ENCODE measurements at places on chromosomes 3 and 15.
A peak's percentile ranks its signal among the peaks of the same experiment; 100 is the strongest.

DNA sequence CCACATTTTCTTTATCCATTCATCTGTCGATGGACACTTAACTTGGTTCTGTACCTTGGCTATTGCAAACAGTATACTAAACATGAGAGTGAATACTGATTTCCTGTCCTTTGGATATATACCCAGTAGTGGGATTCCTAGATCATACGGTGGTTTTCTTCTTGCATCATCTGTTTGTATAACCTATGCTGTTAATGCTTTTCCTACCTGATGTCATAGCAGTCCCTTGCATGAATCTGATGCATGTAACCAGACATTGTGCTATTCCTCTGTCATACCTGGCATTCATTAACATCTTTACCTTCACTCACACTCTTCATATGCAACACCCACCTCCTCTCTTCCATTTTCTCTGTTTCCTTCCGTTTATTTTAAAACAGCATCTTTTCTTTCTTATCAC, 185.2 kb downstream of the KLHL25 start:
- DNase-seq, result no peak

DNA sequence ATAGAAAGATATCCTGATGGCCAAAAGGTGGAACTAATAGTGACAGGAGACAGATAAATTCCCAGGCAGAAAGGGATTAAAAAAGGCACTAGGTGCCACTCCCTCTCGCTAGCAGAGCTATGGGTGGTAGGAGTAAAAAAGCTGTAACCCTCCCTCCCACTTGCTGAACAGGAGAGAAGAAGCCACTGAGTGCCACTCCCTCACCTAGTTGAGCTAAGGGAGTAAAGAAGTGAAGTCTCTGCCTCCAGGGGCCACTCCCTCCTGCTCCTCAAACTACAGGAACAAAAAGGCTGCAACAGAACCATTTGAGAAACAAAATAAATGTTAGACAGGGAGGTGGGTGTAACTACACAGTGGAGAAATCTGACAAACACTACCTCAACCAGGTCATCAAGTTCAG, 276.2 kb upstream of the EPHA6 start:
- DNase-seq, result no peak

GRCh38 chr15:52923626-52924025, 133.5 kb upstream of the ONECUT1 start:
- DNase-seq, result no peak

DNA sequence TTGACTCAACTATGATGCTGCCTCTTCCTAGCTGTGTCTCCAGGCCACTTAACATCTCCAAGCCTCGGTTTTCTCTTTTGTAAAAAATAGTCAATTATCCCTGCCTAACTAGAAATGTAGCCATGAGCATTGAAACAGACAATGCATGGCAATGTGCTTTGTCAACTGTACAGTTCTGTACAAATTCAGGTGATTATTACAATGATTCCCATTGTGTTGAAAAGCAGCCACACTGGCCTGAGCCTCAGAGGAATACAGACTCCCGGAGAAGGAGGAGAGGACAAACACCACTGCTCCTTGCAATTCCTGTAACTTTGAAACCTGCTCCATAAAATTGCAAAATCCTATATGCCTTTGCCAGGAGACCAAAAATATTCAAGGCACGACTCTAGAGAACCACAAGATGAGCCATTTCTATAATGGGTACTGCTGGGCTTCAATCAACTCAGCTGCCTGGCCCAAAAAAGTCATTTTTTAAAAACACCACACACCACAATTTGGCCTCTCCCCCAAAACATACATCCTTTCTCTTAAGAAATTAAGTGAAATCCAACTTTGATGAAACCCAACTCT, 28.6 kb downstream of the DAPK2 start:
- DNase-seq, result no peak

GRCh38 chr15:35886765-35887164, 340.8 kb upstream of the DPH6 start:
- DNase-seq, result no peak

DNA sequence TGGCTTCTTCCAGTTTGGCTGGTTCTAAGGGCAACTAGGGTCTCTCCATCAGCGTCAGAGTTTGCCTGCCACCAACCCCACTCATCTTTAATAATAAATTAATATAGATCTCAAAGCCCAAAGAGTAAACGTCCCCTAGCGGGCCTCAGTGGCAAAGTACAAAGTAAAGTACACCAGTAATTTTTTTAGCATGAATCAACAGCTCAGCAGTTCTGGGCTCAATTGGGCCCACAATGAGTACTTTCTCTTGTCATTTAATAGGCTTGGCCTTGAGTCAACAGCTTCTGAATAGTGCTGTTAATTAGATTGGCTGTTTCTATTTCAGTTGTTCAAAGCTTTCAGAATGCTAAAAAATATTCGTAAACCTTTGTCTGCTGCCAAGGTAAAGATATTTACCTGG, 89.0 kb upstream of the PFN2 start:
- no peak for DNase-seq

DNA sequence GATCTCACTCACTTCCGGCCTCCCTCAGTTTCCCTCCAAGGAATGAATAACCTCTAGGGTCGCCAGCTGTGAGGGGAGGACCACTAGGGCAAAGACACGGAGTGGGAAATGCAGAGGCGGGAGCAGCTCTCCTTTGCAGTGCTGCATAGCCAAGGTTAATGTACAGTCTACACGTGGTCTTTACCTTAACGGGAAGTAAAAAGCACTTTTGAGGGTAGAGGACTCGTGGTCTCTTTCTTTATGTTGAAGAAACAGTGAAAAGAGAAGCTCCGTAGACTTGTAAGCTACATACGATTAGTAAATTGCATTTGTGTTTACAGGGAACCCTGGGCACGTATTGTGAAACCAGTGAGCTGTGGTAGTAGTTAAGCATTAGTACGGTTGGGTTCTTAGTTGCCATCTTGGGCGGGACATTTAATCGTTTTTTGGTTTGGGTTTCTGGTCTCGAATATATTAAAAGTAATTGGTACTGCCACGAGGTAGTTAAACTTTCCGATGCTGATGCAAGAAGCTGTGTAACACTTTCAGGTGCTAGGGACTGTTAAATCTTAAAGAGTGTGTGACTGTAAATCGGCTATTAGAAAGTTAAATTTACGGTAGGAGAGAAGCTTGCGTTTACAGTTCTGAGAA, 828 bp downstream of the U2SURP start:
- no peak for DNase-seq

GRCh38 chr3:150775001-150775599, 12.1 kb upstream of the SIAH2 start:
- no peak for DNase-seq

- no peak for DNase-seq
Observed at GRCh38 chr3:123401836-123402530, 46.9 kb downstream of the ADCY5 start.

GRCh38 chr3:181899702-181900101, 188.0 kb downstream of the SOX2 start:
- DNase-seq, result no peak

DNA sequence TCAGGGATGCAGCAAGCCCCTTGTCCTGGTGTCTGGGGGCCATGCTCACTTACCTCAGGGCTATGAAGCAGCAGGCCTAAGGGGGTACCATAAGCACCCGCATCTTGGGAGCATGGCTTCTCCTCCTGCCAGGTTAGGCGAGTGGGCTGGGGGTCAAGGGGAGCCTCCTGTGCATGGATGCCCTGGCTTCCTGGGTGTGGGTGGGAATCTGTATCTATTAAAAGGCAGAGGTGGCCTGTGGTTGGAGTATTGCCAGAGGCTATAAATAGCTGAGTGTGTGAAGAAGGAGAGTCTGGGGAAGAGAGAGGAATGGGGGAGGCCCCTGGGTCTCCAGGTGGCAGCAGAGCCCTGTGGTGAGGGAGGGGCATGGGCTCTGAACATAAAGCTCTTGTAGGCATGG, 19.5 kb downstream of the ACVR2B start:
- DNase-seq, result no peak

GRCh38 chr3:40843208-40843624, 318.5 kb downstream of the ZNF621 start:
- DNase-seq, result no peak

GRCh38 chr3:50532062-50532705, 28.8 kb upstream of the CACNA2D2 start:
- DNase-seq, result no peak

- peak; percentile 5 for DNase-seq
Observed at GRCh38 chr3:151085227-151085888, at the start of gene MED12L. Gene MED12L, plus strand, starts transcription at chr3:151085664. Its CDS starts 1,263 bp downstream, at chr3:151086927.

DNA sequence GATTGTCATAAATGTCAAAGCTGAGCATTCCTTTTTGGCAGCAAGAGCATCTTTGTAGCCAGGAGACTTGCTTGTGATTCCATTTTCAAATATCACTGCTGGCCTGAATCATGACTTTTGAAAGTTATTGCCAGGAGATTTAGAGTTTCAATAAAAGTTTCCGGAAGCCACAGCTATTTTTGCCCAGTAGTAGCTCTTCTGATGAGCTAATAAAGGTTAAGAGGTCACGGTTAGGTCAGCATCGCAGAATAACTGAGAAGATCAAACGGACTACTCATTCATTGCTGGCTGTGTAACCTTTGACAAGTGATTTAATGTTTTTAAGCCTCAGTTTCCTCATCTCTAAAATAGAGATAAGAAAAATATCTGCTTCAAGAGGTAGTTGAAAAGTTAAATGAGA, 105.1 kb upstream of the ETV5 start:
- no peak for DNase-seq

- DNase-seq, result no peak
Observed at GRCh38 chr3:140920029-140920428, 21.6 kb upstream of the SLC25A36 start.

- no peak for DNase-seq
Observed at GRCh38 chr3:145457825-145458552, 703.0 kb downstream of the PLOD2 start.

GRCh38 chr3:157500232-157500631, 3.0 kb downstream of the VEPH1 start:
- no peak for DNase-seq

DNA sequence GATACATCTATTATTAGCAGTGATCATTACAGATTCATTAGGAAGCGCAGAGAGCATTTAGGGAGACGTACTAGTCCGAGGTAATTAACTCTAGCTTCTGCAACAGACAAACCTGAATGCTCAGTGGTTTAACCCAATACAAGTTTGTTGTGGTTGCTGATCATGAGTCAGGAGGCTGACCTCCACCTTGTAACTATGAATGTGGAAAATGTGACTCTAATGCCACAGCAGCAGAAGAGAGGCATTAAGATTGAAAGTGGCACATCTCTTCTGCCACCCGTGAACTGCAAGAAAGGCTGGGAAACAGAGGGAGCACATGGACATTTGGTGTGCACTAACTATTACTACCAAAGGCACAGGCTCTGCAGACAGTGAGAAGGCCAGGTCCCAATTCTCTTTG, 71.2 kb upstream of the C3orf80 start:
- no peak for DNase-seq

GRCh38 chr15:53328341-53328740, 431.1 kb downstream of the WDR72 start:
- no peak for DNase-seq

DNA sequence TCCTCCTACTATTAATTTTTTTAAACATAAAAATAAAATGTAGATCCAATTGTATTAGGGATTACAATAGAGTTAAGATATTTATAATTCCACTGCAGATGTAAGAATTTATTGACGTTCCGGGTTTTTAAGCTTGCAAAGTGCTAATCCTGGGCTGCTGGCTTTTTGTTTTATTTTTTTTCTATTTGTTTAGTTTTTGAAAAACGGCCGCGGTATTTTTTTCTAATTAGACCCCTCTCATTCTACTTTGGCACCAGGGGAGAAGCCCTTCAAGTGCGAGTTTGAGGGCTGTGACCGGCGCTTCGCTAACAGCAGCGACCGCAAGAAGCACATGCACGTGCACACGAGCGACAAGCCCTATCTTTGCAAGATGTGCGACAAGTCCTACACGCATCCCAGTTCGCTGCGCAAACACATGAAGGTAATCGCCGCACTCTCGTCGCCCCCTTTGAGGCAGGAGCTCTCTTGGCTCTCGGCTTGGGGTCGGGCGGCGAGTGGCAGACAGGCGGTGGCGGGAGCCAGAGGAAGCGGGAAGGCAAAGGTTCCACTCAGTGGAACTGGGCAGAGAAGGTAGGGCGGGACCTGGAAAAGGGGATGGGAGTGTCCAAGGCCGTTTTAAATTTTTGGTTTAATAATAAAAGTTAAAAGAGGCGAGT, 3.2 kb downstream of the ZIC1 start:
- DNase-seq, result no peak

DNA sequence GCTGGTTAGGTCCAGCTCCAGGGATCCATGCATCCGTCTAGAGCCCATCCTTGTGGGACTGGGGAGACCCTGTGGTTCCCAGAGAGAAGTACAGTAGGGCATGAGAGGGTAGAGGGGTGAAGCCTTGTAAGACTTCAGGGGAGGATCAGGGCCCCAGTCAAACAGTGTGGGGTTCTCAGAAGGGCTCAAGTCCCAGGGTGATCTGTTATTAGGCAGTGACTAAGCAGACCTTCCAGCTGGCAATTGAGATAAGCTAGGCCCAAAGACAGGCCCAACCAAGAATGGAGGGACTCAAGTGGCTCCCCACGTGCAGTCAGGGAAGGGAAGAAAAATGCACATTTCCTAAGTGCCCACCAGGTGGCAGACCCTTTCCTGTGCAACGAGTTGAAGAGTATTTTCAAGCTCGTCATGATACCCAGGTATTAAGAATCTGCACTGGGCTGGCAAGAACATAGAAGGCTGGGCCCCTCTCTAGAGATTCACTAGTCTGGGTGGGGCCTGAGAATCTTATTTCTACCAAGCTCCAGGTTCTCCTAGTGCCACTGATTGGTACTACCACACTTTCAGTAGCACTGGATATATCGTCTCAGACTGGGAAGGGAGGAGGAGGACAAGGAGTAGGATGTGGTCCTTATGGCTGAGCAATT, 240.8 kb downstream of the NR1D2 start:
- no peak for DNase-seq

DNA sequence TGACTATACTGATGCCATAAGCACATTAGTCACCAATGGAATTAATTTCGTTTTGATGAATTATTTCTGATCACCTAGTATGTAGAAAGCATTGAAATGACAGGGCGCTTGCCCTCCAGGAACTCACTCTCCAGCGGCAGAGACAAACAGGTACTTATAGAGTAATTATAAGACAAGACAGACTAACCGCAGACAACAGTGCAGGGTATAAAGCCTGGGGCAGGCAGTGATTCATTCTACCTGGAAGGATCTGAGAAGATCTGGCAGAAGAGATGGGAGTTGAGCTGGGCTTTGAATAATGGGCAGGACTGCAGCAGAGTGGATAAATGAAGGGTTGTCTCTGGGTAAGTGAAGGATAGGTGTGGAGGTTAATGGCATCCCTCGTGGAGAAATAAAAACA, 331.8 kb downstream of the FGF12 start:
- DNase-seq, result no peak

- DNase-seq, result no peak
Observed at GRCh38 chr3:124599147-124599765, 131.0 kb upstream of the UMPS start.

DNA sequence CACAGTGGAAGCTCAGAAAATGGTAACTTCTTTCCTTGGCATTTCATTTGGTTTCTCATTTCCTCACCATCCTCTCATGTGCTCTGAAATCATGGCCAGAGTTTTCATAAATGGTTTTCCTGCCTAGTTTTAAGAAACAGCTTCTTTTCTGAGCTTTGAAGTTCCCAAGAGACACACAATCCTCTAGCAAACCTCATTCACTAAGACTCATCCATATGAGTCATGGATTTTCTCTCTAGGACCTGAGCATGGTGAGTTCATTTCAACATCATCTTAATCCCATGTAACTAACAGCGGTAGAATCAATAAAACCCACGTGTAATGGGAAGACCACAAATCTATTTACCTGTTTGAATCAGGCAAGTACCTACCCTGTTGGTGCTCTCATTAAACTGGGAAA, 274.5 kb upstream of the LRTM1 start:
- no peak for DNase-seq
